ENCODE measurements at places on chromosomes 7 and 10.

GRCh38 chr7:25391295-25391861 lies 163.1 kb upstream of the NPVF start:
- no peak for DNase-seq

DNA sequence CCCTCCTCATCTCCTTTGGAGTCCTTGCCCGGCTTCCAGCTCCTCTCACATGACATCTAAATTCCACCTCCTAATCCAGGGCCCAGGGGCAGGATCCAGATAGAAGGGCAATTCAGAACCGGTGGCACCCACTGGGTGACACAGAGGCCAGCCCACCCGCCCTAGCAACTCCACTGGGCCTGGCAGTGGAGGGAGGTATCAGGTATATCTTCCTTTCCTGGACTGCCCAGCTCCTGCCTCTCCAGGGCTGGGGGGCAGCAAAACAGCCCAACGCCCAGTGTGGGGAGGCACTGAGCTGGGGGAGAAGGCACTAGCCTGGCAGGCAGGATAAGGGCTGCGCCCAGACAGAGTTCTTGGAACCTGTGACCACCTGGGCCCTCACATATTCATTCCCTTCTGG lies 10.4 kb upstream of the TRIM8 start:
- DNase-seq, result no peak

DNA sequence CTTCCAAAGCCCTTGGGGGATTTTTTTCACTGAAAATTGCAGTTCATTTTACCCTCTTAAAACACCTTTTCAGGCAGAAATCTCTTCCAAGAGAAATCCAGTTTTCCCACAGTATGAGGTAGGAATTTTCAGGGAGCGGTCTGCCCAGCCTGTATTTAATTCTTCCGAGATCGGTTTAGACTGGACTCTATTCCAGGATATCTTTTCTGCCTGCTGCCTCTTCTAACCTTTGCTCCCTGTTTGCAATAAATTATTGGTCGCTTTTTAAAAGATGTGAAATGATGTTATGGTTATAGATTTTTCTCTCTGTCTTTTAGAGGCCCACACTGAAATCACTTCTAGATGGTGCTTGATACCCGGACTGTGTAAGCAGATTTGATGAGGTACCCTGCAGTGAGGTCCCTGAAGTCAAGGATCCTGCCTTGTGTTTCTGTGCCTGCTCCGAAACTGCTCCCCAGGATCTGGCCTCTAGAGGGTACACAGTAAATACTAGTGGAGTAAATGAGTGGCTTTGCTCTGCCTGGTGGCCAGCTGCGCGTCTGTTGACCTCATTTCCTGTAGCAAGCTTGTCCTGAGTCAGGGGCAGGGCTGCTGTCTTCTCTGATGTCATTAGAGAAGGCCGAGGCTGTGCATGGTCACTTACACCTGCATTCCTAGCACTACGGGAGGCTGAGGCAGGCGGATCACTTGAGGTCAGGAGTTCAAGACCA lies 191.6 kb downstream of the FANK1 start:
- no peak for DNase-seq

DNA sequence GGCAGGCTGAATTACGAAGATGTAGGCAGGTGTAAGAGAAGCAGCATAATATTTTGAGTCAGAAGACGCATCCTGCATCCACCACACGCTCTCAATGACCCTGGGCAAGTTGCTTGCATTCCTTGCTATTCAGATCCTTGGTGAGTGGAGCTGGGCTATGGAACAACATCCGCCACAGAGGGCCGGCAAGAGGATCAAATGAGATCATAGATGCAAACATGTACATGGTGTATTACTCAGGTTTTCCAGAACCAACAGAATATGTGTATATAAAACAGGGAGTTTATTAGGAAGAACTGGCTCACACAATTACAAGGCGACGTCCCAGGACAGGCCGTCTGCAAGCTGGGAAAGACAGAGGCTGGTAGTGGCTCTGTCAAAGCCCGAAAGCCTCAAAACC lies 51.5 kb downstream of the ADAM12 start:
- no peak for DNase-seq

All from omental fat pad (tissue), 4 donors.